ENCODE measurements at places on chromosomes 13 and 19.

DNA sequence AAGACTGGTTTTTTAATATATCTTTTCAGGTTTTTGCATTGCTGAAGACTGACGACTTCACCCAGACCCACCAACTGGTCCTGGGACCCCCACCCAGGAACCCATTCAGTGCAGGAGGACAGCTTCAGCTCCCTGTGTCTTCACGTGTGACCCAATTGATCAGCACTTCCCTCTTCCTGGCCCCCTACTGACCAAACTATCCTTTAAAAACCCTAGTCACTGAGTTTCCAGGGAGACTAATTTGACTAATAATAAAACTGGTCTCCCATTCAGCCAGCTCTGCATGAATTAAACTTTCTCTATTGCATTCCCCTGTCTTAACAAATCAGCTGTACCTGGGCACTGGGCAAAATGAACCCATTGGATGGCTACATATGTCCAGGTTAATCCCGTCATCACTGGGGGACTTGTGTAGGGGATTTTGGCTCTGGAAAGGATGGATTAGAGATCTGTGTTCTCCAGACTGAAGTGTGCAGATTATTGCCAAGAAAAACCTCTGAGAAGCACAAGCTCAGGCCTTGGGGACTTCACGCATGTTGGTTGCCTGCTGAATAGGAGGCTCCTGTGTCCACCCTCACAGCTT, 16.3 kb upstream of the PARP4 start:
- DNase-seq: no peak

- peak; percentile 73 for DNase-seq
Observed at GRCh38 chr19:41352609-41353465, 885 bp downstream of the TGFB1 start.

DNA sequence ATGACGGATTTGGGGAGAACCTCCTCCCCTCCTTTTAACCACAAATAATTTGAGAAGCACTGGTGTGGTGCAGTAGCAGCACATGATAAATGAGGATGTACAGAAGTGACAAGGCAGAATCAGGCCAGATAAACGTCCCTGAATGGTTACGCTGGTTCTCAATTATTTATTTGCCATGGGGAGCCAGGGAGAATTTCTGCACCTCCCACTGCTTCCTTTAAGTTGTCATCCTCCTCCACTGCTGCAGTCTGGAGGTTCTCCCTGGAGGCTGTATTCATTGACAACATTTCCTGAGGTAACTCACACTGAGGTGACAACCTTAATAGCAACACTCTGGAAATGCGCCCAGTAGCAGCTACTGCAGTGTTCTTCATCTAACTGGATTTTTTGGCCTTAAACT, 308.9 kb upstream of the SLITRK1 start:
- DNase-seq: no peak

DNA sequence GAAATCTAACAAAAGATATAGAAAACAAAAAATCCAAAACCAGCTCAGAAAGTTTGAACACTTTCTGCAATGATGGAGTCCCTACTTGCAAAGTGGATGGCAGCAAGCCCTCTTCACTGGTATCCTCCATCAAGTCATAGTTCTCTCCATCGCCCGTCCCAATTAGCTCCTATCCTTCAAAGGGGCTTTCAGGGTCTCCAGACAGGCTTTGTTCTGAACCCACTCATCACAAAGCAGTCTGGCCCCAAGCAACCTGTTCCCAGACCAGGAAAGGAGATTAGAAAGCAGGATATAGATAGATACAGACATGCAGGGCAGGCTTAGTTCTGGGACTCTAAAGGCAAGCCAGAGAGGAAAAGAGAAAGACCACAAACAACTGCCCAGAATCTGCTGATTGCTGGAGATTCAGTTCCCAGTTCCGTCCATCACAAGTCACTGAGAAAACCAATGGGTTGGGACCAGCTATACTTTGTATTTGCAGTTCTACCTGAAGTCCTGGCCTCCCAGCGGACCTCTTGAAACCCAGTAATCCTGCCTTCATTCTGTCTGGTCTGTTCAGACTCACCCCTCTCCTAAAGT, 47.2 kb upstream of the EPHX3 start:
- no peak for DNase-seq

- no peak for DNase-seq
Observed at GRCh38 chr19:58361900-58362271, 665 bp downstream of the ZNF497 start.
